NCI-H1092 treated with DMSO at 0.1 percent for 48 hours (cell line): ENCODE measurements at places on chromosomes 16 and 17.

- no peak for DNase-seq
These were observed 69.7 kb upstream of the FA2H start for GRCh38 chr16:74844041-74844980.

DNA sequence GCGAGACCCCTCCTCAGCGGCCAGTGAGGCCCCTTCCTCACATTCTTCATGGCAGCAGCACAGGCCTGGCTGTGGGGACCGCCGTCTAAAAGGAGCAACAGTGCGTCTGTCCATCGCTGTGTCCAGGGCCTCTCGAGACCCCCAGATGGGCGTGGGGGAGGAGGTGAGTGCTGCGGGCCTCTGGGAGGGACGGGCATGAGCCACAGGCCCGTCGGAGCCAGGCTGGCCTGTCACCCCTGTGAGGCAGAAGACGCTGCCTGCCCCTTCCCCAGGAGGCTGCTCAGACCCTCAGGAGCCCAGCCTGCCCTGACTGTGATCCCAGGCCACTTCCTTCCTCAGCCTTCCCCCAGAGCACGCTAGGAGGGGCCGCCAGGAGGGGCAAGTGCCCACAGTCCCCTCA is 2.1 kb upstream of the PYCR1 start:
- DNase-seq, result no peak

DNA sequence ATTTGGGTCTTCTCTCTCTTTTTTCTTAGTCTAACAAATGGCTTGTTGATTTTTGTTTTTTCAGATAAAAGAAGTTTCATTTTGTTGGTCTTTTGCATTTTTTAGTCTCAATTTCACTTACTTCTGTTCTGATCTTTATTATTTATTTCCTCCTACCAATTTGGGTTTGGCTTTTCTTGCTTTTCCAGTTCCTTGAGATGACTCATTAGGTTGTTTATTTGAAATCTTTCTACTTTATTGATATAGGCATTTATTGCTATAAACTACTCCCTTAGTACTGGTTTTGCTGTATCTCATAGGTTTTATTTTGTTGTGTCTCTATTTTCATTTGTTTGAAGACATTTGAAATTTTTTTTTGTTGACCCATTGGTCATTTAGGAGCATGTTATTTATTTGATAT is 152.2 kb upstream of the MPHOSPH6 start:
- no peak for DNase-seq

DNA sequence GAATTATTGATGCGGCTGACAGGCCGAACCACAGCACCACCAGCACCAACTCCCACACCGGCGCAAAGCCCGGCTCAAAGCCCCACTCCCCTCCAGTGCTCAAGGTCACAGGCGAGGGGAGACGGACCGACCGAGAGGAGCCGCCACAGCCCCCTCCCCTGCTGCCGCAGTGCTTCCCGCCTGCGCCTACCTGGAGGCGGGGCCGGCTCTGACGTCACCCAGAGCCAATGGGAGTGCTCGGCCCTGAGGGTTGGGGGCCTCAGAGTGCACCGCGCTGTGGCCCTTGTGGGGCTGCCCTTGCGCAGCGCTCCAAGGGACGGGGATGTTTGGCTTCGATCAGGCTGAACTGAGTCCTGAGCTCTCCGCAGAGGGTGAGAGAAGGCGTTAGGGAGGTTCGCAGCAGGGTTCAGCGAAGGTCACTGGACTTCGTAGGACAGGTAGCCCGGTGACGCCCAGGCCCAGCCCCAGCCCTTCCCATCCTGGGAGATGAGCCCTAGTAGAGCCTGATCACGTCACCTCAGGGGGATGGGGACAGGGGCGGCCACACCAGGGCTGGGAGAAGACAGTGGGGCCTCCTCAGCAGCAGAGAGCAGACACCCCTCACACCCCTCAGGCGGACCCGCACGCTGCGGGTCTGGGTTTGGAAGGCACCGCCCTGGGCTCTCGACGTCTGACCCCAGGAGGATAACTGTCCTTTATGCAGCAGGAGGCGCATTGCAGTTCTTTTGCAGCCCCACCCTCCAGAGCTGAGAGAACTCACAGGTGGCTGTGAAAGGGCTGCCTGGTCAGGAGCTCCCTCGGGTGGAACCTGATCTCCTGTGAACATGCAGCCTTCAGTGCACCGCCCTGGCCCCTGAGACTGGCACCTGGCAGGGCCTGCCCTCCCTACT is 1.5 kb downstream of the NDRG4 start:
- no peak for DNase-seq

DNA sequence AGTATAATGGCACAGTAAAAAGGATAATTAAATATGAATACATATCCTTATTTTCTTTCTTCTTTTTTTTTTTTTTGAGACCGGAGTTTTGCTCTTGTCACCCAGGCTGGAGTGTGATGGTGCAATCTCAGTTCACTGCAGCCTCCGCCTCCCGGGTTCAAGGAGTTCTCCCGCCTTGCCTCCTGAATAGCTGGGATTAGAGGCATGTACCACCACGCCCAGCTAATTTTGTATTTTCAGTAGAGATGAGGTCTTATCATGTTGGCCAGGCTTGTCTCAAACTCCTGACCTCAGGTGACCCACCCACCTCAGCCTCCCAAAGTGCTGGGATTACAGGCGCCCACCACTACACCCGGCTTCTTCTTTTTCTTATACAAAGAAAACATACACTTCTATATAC is 12.0 kb downstream of the GABARAPL2 start:
- DNase-seq, result no peak

DNA sequence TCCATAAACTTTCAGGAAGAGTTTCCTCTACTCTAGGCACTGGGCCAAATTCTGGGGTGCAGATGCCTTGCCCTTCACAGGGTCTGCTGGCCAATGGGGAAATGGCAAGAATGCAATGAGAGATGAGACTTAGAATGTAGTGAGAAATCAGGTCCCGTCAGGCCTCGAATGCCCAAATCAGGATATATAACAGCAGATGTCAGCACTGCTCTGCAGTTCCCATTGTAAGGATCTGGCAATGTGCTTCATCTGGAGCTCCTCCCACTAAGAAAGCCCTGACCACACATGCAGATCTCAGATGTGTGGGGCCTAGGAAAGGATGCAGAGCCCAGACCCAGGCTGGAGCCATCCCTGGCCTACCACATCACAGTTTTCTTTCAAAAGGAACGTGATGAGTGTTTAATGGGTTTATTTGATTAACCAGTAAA is 13.9 kb upstream of the LPCAT2 start:
- DNase-seq, result no peak

DNA sequence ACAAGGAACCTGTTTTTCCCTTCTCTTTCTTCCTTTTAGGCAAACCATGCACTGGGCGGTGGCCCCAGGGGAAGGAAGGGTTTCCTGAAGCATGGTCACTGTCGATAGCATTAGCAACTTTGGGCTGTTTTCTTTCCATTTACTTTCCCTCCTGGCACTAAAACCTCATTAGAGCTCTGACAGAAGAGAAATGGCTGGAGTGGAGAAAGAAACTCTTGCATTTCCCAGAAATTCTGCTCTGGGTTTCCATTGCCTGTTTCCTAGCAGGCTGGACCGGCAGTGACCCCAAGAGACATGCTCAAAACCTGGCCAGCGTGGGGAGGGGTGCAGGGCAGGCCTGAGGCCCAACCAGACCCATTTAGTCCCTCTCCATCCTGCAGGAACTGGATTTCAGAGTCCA is 230.7 kb upstream of the CCL2 start:
- no peak for DNase-seq

GRCh38 chr16:70430667-70431536 is 8.0 kb downstream of the ST3GAL2 start:
- DNase-seq, result no peak

- no peak for DNase-seq
These were observed 161.1 kb downstream of the STX8 start for GRCh38 chr17:9414471-9414870.

GRCh38 chr16:69839240-69839688 is 77.1 kb downstream of the WWP2 start:
- DNase-seq, result peak; percentile 27

DNA sequence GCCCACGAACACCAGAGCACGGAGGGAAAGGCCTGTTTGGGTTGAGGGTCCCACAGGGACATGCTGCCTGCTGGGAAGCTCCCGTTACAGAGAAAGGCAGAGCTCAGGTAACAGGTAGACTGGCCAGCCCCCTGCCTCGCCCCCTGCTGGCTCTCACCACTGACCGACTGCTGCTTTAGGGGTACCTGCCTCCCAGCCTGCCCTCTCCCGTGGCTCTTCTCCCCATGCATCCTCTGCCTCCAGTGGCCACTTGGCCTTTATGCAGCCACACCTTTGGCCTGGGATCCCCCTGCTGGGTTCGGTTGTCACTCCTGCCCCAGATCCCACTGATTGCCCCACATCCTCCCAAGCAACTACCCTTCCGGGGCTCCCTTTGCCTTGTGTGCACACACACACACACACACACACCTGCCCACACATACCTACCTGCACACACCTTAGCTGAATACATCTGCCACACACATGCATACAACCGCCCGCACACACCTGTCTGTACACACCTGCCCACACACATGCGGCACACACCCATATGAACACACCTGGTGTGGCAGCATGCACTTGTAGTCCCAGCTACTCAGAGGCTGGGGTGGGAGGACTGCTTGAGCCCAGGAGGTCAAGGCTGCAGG is 7.1 kb downstream of the MCRIP1 start:
- no peak for DNase-seq

- no peak for DNase-seq
These were observed 2.7 kb upstream of the UNC13D start for GRCh38 chr17:75846692-75847613.

DNA sequence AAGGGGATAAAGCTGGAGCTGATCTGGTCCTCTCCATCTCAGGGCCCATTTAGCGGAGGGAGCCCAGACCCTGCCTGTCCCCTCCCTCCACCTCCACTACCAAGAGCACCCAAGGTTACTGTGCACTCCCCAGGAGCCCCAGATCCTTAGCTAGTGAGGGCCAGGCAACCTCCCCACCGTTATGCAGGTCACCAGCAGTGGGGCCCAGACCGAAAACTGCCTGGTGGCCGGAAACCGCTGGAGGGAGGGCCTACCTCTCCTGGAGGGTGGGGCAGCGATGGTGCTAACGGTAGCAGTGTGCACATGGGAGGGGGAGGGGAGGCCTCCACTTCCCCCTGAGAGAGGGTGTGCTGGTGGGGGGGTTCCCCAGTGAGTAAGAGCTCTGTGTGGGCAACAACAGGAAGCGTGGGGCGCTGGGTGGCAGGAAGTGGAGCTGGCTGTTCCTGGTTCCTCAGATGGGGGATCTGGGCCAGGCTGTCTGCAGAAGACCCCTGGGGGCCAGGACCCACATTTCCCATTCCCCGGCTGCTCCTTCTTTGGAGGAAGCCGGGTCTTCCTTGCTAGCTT is 4.4 kb downstream of the FMNL1 start:
- no peak for DNase-seq

DNA sequence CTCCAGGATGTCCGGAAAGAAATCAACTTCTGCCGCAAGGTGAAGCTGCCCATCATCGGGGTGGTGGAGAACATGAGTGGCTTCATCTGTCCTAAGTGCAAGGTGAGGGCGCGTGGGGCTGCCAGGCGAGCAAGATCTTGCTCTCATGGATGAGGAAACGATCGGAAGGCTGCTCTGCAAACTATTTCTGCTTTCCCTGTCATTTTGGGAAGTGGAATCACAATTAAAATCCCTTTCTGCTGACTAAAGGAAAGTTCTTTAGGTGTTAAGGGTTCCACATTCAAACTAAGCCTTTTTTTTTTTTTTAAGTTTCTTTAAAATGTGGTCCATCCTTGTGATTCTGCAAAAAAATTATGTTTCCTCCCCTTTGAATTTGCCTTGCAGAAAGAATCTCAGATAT is 17.7 kb downstream of the NUBP1 start:
- DNase-seq, result no peak

- no peak for DNase-seq
These were observed 155.2 kb upstream of the MYOCD start for GRCh38 chr17:12510535-12510934.
